ENCODE measurements at places on chromosomes 5 and 9.

DNA sequence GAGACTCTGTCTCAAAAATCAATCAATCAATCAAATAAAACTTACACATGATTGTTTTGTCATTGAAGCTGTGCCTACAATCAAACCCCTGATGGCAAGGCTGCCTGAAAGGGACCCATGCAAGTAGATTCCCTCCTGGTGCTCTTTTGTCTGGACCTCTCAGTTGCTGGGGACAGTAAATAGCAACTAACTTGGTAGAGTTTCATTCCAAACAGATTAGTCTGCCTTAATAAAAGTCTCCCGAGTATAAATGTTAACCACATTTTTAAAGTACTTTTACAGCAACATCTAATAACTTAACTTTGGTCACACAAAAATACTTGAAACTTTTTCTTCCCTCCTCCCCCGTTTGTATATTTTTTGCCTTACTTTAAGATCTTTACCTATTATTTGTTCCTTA lies 105.5 kb downstream of the FEM1C start:
- no peak for DNase-seq

GRCh38 chr5:142096382-142096781 lies 12.2 kb upstream of the NDFIP1 start:
- DNase-seq = no peak

DNA sequence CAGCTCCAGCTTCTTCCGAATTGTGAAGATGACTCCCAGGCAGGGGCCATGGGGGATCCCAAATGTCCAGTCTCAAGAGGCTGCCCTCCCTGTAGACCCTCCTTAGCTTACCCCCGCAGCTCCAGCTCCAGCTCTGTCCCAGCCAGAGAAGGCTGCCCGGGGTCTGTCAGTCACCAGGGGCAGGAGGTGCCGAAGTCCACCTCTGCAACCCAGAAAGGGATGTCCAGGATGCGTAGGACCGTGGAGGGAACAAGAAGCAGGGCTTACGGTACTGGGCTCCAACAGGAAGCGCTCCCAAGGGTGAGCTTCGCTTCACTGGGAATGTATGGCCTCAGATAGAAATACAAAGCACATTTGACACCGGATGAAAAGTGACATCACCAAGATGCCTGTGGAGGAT lies 6.0 kb downstream of the IPPK start:
- DNase-seq = no peak

- DNase-seq = no peak
Observed at GRCh38 chr9:113215132-113215531, 5.9 kb downstream of the FKBP15 start.

DNA sequence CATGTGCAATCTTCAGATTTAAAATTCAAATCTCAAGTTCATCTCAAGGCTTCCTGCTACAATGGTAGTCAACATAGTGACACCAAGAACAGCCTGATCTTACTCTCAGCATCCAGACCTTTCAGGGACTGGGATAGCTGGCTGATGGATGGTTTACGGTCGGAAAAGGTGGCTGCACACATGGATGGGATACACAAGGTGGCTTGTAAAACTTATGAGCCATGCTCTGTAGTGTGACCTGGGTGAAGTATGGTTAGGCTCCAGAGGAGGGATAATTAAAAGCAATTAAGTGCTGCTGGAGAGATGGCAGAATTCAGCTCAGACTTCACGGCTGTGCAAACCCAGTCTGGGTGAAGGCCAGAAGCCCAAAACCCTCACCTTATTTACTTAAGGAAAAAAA lies 379.5 kb downstream of the NFIB start:
- no peak for DNase-seq

- DNase-seq = no peak
Observed at GRCh38 chr9:100440071-100440470, 13.1 kb downstream of the MSANTD3 start.

DNA sequence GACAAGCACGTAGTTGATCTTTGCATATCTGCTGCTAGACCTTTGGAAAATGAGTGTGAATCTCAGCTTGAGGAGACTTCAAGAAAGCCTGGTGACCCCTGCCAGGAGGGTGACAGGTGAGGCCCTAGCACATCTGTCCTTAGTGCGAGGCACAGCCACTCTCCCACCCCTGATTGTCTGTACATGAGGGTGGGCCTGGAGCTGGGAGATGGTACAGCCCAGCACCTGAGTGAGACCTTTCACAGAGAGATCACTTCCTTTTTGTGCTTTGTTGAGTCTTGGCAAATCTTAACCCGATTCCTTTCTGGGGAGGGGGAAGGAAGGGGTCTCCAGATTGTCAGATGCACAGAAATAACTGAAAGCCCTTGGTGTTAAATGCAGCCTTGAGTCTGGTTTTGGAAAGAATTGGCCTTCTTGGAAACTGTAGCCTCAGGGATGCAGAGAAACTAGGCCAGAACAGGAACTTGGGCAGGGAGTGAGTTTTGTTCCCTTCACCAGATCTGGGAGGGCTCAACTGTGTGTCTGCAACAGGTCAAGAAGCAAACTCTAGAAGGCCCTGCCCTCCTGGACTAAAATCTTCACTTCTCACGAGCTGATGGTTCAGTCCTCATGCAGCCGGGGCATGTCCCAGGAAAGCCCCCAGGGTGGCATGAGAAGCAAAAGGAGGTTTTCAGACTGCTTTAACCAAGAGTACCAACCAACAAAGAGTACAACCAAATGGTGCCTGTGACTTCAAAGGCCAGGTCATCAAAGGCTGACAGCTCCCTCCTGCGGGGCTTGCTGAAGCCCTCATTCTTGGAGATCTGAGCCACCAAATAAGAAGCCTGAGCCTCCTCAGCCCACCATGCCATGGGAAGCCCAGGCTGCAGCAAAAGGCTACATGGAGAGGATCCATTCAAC lies 20.8 kb upstream of the SEMA4D start:
- no peak for DNase-seq

DNA sequence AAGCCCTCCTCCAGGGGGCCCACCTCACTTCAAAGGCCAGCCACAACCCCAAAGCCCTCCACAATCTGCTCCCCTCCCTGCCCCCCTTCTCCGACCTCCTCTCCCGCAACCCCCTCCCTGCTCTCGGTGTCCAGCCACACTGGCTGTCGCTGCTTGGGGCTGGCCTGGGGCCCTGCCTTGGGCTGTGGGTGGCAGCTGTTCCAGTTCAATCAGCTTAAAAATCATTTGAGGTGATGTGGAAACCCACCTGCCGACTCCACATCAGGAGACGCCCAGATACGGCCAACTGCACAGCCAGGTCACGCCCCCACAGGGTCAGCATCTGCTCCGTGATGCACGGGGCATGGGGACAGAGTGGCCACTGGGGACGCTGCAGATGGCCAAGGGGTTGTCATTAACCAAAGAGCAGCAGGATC lies 107.0 kb upstream of the MVB12B start:
- DNase-seq = no peak

DNA sequence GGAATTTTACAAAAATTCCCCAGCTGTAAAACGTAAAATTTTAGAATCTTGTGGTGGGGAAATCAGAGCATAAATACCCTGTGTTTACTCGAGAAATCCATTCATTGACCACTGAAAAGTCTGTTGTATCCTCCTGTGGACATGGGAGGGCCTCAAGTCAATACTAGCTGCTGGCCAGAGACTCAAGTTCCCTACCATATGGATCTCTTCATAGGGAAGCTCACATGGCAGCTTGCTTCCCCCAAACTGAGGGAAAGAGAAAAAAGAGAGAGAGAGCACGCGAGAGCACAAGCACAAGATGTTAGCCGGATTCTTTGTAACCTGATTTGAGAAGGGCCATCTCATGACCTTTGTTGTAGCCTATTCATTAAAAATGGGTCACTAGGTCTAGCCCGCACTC lies 591.9 kb downstream of the LRRC70 start:
- DNase-seq = no peak

GRCh38 chr5:125041798-125042197 lies 295.4 kb upstream of the ZNF608 start:
- DNase-seq = no peak

DNA sequence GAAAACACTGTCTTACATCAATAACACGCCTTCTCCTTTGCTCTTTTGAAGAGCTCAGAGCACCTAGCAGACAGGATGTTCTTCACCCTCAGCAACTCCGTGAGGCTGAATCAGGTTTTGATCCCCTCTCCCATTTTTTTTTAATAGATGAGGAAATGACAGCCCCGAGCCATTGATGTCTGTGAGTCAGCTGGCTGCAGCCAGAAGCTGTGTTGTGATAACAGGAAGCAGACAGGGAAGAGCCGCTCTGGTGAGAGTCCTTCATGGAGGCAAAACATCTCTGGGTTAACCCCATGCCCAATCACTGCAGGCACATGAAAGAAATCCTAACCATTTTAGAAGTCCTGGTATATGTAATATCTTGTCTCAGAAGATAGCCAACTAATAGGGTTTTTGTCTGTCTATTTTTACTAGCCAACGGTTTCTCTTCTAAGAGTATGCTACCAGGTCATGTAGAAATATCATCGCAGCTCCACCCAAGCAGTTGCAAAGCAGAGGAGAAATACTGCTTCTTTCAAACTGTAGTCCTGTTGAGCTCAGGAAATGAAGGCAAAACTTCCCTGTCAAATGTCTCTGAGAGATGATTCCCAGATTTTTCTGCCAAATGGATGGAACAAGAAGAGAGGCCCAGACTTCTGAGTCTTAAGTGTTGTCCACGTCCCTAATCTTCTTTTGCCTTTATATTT lies 568.9 kb downstream of the CCDC171 start:
- no peak for DNase-seq

GRCh38 chr5:84163671-84164070 lies 221.0 kb downstream of the EDIL3 start:
- no peak for DNase-seq

DNA sequence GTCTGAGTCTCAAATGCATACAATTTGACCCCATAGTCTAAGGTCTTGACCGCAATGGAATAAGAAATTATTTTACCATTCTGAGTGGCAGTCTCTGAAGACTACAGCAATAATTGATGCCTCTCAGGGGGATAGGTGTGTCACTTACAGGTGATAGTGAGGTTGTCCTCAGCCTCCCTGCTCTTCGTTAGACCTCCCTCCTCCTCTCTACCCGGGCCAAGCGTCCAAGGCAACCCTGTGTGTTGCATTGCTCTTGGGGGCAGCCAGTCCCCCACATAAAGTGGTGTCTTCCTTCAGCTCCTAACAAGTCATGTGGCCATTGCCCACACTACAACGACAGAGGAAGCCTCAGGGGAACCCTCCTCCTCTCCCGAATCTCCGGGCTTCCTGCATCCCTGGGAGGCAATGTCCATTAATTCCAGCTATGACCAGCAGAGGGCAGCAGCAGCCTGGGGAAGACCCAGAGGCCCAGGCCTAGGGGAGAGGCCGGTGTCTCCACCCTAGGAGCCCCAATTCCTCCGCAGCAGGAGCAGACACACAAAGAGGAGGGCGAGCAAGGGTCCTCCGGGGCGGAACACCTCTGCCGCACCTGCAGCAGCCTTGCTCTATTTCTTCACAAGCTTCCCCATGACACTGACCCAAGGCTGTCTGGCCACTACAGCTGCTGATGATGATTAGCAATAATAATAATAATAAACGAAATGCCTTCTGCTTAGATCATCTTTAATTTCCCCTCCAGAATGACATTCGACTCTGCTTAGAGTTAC lies 134.8 kb downstream of the KCNIP1 start:
- peak; percentile 48 for DNase-seq

DNA sequence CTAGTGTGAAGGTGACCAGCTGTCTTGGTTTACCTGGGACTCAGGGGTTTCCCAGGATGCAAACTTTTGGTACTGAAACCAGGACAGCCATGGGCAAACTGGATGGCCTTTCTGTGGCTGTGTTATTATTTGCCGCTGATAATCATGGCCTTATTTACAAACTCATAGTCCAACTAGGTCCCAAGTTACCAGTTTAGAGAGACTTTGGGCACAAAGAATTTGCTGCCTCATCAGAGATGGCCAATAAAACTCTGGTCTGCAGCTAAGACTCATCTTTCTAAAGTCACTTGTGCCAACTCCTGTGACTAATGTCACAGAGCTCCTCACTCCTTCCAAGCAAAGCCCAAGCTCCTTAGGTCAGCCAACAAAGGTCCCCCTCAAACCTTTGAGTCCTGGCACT lies 47.5 kb upstream of the PLPP6 start:
- no peak for DNase-seq

DNA sequence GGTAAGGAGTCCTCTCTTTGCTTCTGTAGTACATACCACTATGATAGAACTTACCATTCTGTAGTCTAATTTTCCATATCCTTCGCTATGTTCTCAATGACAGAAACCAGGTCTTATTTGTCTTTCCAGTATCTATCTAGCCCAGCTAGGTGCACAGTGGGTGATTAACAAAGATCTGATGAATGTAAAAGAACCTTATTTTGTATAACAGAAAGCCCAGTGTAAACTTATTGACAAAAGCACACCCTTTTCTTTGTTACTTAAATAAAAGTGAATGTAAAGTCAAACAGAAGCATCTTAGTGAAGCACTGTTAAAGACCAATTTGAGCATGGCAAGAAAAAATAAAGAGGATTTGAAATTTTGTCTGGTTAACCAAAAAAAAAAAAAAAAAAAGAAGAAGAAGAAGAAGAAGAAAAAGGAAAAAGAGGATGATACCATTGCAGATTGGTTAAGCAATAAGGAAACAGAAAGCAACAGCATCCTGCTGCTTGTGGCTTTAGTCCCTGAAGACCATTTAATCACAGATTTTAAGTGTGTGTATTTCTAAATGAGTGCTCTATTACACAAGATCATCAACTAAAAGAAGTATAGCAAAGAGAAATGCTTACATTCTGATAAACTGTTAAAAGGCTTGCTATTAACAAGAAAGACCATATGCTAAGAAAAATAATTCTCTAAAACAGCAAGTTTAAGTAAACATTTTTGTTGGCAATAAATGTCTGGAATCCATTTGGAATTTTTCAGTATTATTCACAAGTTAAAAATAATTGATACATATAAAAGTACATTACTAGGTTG lies 21.2 kb downstream of the MEGF9 start:
- no peak for DNase-seq

GRCh38 chr9:123769719-123770118 lies 160.2 kb downstream of the DENND1A start:
- DNase-seq = no peak

DNA sequence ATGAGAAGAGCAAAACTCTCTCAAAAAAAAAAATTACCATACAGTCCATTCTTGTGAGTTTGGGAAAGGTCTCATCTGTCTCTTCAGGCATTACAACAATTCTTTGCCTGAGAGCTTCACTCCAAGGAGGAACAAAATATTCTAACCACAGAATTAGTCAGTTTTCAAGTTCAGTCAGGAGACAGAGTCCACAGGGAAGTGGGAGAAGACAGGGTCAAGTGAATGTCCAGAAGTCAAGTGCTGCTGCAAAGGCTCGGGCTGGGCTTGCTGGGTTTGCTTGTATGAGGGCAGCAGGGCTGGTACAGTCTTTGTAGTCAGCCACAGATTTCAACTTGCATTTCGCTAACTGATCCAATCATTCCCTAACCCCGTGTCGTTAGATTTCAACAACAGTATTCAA lies 17.6 kb upstream of the HEXB start:
- no peak for DNase-seq

- no peak for DNase-seq
Observed at GRCh38 chr9:91751922-91752321, 198.1 kb downstream of the ROR2 start.

GRCh38 chr5:97229688-97230285 lies 46.7 kb upstream of the RIOK2 start:
- DNase-seq = no peak

DNA sequence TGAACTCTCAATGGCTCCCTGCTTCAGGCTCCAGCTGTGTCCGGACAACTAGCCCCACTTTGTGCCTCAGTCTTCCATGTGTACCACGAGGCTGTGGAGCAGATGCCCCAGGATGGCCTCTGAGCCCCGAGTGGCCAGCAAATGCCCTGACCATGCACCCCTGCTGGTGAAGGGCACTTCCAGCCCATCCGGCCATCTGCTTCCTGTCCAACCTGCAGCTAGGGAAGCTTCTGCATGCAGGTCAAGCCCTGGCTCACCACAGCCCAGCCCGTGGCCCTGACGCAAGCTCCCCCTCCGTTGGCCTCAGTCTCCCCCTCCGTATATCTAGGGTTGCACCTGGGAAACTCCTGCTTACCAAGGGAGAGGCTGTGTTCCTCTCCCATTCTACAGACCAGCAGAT lies 4.8 kb downstream of the NINJ1 start:
- DNase-seq = no peak

All from GM18507 (cell line).